ENCODE measurements at places on chromosomes 3 and 15.

DNA sequence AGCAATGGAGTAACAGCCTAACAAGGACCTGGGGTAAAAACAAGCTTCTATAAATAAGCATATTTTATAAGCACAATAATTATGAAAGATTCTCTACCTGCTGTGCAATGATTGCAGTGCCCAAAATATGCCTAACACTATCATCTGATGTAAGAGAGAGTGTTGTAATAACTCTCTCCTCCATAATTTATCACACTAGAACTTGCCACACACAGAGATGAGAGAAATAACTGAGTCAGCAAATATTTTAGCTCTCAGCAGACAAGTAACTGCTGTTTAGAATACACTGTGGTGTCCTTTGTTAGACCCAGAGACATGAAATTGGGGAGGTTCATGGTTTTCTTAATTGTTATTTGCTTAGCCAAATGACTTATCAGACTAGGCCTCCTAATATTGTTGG is 105.3 kb upstream of the ACP3 start:
- no peak for DNase-seq

DNA sequence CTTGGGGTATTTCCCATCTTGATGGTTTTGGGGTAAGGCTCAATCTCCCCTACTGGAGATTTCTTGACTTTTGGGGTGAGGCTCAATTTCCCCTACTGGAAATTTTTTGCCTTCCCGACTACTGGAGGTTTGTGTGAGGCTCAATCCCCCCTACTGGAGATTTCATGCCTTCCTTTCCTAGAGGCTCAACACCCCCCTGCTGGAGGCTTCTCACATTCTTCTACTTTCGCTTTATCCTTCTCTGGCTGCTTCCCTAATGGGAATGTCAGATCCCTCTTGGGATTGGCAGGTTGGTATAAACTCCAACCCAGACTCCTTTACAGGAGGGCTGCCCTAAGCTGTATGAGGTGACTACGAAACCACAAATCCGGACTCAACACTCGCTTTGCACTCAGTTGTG is 49.2 kb downstream of the KATNBL1 start:
- DNase-seq, result no peak

- DNase-seq, result no peak
These were observed 77.2 kb upstream of the CFAP20DC start for GRCh38 chr3:59127071-59127470.

DNA sequence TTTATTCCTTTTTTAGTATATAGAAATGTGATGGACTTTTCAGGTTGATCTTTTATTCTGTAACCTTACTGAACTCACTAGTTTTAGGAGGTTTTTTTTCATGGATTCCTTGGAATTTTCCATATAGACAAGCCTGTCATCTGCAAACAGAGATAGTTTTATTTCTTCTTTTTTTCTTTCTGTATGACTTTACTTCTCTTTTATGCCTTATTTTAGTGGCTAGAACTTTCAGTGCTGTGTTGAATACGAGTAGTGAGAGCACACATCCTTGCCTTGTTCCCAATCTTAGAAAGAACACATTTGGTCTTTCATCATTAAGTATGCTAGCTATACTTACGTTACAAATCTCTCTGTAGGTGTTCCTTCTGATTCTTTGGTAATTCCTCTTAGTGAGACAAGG is 336.5 kb downstream of the PTPRG start:
- DNase-seq, result no peak

DNA sequence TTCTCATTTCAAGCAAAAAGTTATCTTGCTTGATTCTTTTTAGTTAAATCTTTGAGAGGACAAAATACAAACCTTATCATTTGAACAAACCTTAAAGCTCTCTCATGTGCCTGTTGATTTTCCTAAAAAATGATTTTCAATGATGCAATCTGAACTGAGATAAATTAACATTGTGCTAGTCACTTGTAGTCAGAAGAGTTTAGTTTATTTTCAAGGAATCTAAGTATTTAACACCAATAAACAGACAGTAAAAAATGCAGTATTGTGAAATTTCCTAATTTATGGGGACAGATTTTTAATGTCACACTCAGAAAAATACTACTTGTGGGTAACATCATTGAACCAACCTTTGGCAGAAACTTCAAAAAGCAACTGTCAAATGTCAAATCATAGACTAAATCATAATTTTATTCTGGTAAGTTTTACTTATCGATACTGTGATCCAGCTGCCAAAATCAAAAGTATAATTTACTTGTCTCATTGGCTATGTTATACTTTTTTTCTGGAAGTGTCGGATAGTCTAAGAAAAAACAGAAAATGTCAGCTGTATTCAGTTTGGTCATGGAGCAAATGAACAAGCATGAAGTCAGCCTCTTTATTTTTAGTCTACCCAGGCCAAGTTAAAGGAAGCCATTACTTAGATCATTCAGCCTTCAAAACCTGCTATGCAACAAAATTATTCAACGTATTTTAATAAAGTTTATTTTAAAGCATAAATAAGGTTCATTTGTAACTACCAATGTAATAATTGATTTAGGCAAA is 52.4 kb upstream of the FNDC3B start:
- DNase-seq, result no peak
